ENCODE measurements at places on chromosomes 13 and 19.

GRCh38 chr13:50167224-50167947 lies 152.1 kb downstream of the KCNRG start:
- no peak for DNase-seq

DNA sequence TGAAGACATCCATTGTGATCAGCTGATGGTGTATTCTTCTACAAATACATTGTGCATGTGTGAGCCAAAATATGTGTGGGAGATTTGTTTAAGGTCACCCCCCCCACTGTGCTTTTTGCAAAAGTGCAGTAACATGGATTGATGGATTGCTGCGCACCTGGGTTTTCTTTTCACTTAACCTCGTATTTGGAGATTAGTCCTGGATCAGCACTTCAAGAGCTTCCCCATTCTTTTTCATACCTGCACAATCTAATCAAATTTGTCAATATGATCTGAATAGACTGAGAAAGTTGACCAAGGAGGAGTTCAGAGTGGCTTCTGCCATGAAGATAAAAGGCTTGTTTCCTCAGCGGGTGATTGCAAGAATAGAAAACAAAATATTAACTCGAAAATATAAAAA lies 23.7 kb downstream of the NAA16 start:
- DNase-seq: no peak

DNA sequence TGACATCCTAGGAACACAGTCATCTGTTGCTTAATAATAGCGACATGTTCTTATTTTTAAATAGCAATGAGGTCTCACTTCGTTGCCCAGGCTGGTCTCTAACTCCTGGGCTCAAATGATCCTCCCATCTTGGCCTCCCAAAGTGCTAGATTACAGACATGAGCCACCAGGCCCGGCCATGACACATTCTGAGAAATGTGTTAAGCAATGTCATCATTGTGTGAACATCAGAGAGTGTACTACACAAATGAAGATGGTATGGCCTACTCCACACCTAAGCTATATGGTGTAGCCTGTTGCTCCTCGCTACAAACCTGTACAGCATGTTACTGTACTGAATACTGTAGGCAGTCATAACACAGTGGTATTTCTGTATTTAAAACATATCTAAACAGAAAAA lies 24.6 kb upstream of the GARRE1 start:
- DNase-seq: no peak

- DNase-seq: no peak
These were observed 4.9 kb upstream of the GARIN5A start for GRCh38 chr19:50481351-50482149.

DNA sequence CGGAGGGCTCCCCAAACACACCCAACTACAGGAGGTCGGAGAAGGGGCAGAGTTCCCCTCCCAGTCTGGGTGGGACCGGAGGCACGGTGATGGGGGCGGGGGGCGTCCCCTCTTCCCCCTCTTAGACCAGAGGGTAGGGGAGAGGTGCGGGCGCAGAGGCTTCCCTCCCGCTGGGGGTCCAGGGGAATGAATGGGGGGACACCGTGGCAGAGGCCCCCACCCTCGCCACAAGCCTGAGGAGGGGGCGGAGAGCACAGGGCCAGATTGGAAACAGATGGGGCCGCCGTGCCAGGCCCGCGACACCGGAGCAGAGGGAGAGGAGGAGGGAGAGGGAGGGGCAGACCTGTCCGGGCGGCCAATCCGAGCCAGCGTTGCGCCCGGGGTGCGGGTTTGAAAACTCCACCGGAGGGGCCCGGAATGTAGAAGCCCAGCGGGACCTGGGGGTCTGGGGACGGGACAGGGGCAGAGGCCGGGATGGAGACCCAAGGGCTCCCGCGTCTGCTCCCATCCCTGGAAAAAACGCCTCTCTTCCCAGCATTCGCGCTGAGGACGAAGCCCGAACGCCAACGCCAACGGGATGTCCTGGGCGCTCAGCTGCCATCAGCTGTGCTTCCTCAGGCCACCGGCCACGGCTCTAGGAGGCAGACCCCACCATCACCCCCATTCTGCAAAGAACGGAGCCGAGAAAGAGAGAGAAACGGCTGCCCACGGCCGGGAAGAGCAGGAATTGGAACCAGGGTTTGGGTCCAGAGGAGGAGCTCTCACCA lies 46.8 kb downstream of the PTPRS start:
- peak; percentile 15 for DNase-seq

DNA sequence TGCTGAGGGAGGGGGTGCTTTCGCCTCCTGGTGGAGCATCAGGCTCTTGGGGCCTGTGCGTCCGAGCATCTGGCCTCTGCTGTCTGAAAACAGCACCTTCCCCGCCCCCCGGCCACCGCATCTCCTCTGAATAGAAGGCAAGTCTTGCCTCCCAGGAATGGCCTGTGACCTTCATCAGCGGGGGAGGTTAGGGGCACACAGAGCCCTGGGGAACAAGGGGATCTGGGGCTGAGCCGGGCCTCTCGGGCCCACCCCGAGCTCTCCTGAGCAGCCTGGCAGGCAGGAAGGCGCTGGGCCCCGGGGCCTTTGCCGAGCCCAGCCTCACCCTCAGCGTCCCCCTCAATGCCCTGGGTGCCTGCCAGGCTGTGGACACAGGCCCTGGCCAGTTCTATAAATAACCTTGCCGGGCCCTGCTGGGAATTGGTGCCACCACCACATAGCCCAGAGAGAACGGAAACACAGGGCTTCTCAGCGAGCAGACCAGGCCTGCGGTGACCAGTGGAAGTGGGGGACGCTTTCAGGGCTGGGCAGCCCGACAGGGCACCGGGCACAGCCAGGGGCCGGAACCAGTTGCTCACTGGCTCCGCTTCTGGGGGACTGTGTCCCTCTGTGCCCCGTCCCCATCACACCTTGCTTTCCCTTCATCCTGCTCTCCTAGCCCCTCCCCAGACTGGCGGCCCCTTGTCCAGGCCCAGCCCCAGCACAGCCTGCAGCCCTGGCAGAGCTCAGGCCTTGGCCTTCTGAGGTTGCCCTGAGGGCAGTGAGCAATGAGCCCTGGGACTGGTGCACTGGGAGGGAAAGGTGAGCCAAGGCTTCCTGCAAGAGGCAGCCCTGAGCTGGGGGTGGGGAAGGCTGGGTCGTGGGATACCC lies 9.5 kb downstream of the STK11 start:
- DNase-seq: no peak

DNA sequence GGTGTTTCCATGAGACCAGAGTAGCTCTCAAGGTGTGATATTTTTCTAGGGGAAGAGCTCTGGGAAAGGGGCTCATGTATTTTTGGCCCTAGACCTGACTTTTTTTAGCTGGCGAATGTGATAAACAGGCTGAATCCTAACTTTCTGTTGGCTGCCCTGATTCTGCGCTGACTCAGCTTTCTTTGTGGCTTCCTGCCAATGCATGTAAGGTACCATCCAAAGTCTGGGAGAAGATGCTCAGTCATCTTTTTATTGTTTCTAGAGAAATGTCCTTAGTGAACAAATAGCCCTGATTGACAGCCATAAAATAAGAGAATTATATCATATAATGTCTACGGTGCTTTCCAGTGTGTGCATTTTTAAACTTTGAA lies 113.6 kb upstream of the MBNL2 start:
- no peak for DNase-seq

- DNase-seq: no peak
These were observed 42.7 kb downstream of the CAPN12 start for GRCh38 chr19:38701455-38702063.

Measured in NCI-H1105 (cell line).